ENCODE measurements at places on chromosomes 6 and 20.

DNA sequence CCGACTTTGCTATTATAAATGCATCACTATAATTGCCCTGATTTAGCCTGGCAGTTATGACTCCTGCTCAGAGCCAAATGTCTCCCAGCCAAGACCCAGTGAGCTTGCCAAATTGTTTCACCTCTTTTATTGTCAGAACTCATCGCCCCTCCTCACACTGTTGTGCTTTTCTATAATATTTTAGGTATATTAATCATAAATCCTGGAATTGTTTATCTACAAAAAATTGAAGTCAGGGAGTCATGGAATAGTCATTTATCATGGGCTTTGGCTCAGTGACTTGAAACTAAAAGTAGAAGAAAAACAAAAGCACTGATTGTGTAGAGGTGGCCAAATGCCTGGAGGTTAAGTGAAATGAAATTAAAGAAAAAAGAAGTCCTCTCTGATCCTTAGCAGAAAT, 85.6 kb downstream of the PFDN4 start:
- DNase-seq = peak; percentile 15

DNA sequence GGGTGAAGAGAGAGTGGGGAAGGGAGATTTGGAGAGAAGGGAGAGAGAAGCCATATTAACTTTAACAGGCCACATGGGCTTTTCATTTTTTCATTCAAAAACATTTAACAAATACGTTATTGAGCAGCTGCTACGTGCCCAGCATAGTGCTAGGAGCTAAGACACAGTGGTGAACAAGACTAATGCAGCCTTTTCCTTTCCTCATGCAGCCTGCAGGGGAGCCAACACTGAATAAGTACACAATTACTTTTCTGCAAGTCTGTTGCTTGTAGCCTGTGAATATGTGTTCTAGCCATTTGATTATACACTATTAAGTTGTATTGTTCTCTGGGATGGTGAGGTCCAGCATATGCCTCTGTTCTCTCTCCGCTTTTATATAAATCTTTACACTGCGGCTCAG, 1.9 kb upstream of the BLOC1S5 start:
- DNase-seq = no peak

- peak; percentile 92 for DNase-seq
Observed at GRCh38 chr20:49851231-49851705, 38.6 kb downstream of the SLC9A8 start.

DNA sequence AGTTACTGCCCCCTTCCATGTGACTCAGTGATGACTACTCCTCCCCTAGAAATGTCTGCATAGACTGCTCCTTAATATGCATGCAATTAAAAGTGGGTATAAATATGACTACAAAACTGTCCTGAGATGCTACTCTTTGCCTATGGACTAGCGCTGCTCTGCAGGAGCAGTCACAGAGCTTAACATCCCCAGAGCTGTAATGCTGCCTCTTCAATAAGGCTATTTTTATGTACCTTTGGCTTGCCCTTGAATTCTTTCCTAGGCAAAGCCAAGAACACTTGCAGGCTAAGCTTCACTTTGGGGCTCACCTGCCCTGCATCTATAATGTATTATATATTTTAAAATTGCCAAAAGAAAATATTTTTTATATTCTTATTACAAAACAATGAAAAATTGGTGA, 299.1 kb downstream of the CLVS2 start:
- no peak for DNase-seq

GRCh38 chr20:2255926-2256531, 39.8 kb upstream of the TGM3 start:
- DNase-seq = no peak

DNA sequence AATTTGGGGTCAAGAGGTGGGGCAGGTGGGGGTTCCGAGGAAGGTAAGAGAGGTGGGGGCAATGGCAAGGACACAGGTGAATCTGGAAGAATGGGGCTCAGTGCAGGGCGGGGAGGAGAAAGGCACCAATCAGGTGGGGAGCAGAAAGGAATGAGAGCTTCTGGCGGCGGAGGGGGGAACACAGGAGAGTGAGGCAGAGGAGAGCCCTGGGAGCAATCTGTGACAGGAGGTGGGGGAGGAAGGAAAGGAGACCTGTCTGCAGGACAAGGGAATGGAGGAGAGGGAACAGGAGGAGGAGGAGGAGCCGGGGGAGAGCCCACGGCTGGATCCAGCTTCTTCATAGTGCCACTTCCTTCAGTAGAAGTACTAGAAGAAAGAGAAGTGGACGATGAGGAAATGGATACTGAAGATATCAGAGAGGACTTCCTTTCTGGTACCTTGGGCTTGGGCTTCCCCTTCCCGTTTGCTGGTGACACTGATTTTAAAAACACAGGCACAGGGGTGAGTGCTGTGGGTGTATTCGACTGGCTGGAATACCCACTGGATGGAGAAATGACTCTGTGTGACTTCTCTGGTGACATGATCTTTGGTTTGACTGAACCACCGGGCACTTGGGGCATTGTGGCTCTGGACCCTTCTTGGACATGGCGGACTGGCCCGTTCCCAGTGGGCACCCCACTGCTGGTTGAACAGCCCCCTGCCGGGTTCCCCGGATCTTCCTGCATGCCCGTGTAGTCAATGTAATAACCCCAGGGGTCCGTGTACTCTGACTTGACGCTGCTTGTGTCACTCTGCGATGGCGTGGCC, 27.4 kb downstream of the HEBP2 start:
- peak; percentile 62 for DNase-seq

DNA sequence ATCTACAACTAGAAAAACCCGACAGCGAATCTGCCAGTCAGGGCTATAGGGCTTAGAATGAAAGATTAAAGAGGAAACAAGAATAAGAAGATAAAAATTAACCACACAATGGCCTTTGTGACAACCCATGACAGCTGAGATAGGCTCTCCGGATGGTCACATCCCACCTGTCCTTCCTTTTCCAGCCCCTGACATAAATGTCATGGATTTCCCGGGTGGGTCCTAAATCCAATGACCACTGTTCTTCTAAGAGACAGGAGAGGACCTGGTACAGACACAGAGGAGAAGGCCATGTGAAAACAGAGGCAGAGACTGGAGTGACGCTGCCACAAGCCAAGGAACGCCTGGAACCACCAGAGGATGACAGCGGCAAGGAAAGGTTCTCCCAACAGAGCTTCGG, 41.8 kb downstream of the ATXN1 start:
- no peak for DNase-seq

DNA sequence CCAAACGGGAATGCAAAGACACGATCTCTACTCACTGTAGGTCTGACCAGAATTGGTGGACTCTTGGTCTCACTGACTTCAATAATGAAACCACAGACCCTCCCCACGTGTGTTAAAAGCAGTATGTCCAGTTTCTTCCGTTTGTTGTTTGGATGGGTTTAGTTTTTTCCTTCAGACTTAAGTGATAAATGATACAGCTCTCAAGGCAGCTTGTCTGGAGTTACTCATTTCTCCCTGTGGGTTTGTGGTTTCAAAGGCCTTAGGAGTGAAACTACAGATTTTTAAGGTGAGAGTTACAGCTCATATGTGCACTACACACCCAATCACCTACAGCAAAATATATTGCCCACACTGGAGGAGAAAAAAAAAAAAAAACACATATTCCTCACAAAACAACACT, 86.7 kb upstream of the STMND1 start:
- DNase-seq = no peak

- no peak for DNase-seq
Observed at GRCh38 chr20:19952392-19952791, 64.8 kb upstream of the NAA20 start.

- no peak for DNase-seq
Observed at GRCh38 chr20:58986968-58987517, 6.0 kb downstream of the NELFCD start.

DNA sequence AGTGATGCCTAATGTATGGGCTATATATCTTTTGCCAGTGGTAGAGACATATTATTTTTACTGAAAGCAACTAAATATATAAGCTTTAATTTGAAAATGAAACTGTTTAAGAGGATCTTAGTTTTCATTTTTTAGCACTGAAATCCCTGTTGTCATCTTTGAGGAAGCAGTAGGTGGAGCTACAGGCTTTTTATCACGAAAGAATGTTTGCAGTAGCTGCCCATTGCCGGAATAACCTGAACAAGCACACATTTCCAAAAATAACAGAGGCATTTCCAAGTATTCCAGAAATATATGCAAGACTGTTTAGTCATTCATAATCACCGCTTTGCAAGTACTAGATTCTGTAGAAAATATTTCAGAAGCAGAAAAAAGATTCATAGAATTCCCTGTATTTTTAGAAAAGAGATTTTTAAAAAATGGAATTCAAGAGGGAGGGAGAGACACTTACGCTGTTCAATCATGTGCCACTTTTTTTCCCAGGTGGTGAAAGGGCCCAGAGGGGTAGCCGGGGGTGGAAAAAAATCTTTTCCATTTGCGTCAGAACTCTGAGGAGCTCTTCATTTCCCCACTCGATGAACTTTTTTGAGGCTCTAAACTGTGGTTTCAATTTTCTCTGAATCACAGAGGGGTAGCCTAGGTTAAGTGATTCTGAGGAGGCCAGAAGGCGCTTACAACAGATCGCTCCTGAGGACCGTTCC, 142.5 kb upstream of the FERMT1 start:
- peak; percentile 60 for DNase-seq

DNA sequence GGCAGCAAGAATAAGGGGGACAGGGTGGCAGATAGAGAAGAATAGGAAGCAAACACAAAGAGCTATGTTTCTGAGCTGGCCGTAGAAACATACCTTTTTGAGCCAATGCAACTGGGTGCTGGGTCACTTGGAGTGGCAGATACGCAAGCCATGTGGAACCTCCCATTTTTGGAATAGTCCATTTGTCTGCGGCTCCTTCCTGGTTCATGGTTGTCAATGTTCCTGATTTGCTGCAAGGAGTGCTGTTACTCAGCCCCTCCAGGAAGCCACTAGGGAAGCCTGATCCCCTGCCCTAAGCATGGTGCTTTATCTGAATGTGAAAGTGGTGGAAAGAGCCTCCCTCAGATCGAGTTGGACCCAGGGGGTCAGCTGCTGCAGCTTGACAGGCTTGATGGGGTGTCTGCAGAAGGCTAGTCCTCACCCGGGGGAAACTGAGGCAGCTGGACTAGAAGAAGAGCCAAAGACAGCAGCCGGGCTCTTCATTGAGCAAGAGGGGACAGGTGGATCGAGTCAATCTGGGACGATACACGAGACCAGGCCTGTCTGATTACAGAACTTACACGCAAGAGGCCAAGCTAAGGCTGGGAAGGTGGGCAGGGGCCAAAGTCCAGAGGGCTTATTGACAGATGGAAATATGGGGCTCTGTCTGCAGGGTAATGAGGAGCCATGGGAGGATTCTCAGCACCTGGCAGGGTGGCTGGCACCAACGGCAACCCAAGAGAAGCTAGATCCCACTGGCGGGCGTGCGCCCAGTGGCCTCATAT, 57.4 kb upstream of the CTNNBL1 start:
- DNase-seq = no peak

DNA sequence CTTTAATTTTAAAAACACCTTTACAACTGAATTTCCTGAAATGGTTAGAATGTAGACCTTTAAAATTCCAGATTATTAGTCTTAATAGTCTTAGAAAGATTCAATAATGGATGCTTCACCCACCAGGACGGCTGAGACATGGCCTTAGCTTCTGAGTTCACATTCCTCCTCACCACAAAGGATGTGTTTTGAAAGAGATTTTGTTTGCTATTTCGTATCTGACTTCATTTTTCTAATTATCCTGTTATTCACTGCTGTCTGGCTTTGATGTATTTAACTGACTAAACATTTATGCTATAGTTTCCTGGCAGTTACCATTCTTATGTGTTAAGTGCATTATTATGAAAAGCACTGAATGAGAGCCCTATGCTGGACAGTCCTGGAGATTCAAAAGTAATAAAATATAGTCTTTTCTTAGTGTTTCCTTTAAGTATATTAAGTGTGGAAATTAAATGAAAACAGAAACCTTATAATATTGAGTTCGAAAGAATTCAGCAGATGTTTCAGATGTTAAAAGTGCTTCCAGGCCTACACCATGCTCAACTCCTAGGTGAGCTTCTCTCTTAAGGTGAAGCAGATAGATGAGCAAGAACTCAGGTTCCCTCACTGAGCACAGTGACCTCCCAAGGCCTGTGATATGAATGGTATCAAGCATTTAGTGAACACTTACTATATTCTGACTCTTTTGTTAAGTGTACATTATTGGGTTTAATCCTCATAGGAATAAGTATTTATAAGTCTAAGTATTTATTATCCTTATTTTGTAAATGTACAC, 40.3 kb downstream of the MAP3K4 start:
- DNase-seq = no peak

DNA sequence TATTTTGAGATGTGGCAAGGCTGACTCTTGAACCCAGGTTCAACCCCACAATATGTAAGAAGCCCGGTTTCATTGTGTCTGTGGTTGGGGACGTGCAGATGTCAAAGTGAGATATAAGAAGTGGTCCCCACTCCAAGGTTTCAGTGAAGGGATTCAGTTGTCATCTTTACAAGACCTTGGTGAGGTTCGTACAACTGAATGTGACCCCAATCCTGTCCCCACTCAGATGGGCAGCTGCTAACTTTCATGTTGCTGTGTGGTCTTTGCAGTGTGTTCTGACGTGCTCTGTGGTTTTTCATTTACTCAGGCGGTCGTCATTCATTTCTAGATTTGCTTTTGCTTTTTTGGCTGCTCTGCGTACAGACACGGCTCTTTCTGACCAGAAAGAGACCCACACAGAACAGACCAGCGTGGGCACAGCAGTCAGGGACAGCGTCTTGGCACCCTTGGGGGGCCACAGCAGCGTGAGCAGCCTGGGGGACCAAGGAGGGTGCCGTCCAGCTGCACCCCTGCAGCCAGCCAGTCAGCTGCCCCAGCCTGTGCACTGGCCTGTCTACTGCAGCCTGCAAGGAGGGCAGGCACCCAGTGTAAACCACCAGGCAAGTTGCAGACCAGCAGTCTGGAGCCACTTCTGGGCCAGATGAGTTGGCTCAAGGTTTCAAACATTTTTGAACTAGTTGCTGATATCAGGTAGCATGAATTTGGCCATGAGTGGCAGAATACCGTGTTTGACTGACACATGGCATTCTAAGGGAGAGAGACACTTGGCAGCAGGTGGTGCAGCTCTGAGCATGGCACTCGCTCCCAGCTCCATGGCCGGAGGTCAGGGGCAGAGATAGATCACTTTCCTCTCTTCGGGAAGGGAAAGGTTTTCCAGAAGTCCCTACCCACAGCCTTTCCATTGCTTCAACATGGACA, 49.4 kb upstream of the IRF4 start:
- DNase-seq = no peak

Data from pons (tissue), 1 donor.